Vein endothelial cell (primary cell): ENCODE measurements at places on chromosomes 11 and 22. TPM values are rescaled to one million over a fixed set of nuclear protein-coding genes. Genes with fewer than 3 reads are reported as not detected.

RAPSN gene
- total RNA-seq, result 0.29 and 0.33 TPM in 2 replicates

PLAAT4 gene
- total RNA-seq, result 0.96 and 1.6 TPM in 2 replicates

HTR3A gene
- not detected in 2 replicates for total RNA-seq

YPEL4 gene
- under 0.01 and 0.29 TPM in 2 replicates for total RNA-seq

OR8G1 gene
- total RNA-seq, result not detected in 2 replicates

FCHSD2 gene
- total RNA-seq, result 23.8 and 24.1 TPM in 2 replicates

SCGB1C1 gene
- not detected in 2 replicates for total RNA-seq

MPZL3 gene
- 10.7 and 15.4 TPM in 2 replicates for total RNA-seq

MRGPRX4 gene
- total RNA-seq, result not detected in 2 replicates

MUC2 gene
- not detected in 2 replicates for total RNA-seq

KCNQ1 gene
- total RNA-seq, result under 0.01 TPM in 1 of 2 replicates, not detected in the other

OR8U1 gene
- total RNA-seq, result not detected in 2 replicates

PHF21B gene
- not detected in 2 replicates for total RNA-seq
